ENCODE measurements at places on chromosomes 1 and 21.

GRCh38 chr21:20106368-20106767 is 891.8 kb upstream of the NCAM2 start:
- no peak for DNase-seq

GRCh38 chr21:42194863-42195262 is 24.1 kb upstream of the ABCG1 start:
- no peak for DNase-seq

DNA sequence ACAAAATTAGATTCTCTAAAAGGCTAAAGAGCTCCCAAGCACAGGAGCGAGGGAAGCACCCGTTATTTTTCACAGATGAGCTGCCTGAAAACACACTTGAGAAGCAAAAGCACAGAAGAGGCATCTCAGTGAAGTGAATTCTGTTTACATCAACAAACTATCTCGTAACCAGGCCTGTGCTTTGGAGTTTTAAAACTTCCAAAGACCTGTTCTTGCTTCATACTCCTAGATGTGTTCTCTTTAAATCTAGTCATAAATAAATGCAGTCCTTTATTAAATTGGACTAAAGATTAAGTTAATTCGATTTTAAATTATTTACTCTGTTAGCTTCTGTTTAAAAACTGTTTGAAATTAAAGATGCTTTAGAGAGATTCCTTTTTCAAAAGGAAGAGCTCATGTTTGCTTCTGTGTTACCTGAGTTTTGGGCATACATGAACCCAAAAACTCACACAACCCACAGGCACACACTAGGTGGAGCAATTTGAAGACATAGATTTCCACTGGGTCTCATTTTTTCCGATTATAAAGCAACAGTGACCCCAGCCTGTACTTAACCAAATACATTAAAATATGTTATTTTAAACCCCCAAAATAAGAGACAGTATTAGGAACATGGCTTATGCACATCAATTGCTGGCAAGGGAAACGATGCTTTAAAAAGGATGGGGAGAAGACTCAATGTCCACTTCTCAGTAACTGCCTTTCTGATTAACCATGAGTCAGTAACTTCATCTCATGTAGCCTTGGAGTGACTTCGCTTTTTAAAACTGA is 648.2 kb downstream of the SMYD3 start:
- no peak for DNase-seq

DNA sequence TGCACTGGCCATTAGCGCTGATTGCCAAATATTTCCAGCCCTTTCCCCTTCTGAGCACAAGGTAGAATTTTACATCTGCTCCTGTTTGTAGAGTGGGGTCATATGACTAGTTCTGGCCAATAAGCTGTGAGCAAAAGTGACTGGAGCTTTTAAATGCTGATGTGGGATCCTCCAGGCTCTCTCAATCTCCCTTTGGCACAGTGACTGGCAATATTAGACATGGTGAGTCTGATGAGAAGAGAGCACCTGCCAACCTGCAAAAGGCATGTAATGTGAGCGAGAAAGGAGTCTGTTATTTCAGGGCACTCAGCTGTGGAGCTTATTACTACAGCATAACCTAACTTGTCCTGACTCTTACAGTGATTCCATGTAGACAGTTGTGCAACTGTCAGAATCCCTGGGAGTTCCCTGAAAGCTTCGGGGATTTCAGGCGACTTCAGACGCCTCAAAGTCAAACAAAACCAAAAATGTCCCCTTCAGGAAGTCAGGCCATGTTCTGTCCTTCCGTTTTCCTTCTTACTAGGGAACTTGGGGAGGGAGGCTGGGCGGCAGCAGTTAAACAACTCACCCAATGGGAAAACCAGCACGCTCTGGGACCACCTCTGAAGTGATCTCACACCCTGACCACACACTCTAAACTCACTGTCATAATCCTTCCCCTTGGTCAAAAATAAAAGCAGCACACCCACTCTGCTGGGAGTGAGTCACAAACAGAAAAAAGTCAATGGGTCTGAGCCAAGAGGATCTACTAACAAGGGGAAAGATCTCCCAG is 3.6 kb upstream of the RASSF5 start:
- peak; percentile 66 for DNase-seq

- DNase-seq, result no peak
Observed at GRCh38 chr1:21550097-21550496, 40.9 kb downstream of the ALPL start.

GRCh38 chr1:154716614-154717527 is 108.9 kb upstream of the ADAR start:
- no peak for DNase-seq
